ENCODE measurements at places on chromosomes 5 and 9.
A peak's percentile ranks its signal among the peaks of the same experiment; 100 is the strongest.

- DNase-seq: no peak
Observed at GRCh38 chr9:129224618-129225489, 46.8 kb upstream of the IER5L start.

GRCh38 chr9:91949946-91950664 lies at the start of gene ROR2:
TSS of gene ROR2 (minus strand) at chr9:91950228.
- DNase-seq: no peak

DNA sequence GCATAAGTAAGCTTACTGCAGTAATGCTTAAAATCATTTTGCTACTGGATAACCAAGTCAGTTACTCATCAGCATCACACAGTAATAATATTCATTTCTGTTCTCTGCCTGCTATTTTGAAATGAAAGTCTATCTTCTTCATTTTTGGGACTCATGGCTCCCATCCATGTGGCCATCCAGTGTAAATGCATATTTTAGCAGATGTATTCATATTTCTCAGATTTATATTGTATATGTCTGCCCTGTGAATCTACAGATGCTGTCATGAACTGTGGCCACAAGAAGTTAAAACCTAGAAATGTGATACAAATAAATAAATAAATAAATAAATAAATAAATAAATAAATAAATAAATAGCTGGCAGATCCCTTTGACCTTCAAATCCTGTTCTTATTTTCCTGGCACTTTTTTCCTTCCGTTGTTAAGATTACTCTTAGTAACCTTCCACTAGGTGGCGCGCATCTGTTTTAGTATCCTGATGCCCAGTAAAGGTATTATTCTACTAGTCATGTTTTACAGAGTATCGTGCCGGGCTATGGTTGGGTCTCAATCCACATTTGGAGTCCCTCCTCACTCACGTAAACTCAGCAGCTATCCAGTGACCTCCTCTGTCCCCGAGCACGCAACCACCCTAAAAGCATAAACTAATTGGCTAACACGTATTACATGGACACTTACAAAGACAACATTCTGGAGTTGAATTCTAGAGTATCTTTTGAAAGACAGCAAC lies 79.2 kb upstream of the IL7R start:
- DNase-seq: peak; percentile 44

- DNase-seq: no peak
Observed at GRCh38 chr9:132575811-132576210, 6.6 kb upstream of the BARHL1 start.

DNA sequence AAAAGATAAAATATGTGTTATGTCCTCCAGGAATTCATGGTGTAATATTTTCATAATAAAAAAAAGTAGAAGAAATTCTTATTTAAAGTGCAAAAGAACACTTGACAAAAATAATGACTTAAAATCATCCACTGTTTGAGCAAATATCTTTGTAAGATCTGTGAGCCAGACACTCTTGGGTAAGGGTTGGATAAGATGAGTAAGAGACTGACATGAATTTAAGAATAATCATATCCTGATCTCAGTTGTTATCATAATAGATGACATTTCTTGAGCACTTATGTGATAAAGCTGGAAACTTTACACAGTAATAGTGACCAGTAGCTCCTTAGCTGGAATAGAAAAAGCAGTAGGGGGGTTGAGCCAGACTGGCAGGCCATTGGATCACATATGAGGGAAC lies 40.0 kb upstream of the ADRB2 start:
- no peak for DNase-seq

DNA sequence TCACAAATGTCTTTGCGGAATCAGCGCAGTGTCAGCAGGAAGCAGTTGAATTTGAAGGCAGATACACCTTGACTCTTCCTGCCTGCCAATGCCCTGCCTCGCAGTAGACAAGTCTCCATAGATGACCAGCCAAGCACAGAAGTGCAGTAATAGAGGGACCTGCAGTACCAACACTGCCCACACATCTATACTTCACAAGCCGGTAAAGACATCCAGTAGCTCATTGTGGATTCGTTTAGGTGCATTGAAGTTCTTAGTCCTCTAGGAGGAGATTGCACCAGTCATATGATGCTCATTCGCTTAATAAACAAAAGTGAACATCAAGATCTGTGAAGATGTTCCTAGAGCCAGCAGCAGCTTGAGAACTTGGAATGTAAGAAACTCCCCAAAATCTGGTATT lies 7.1 kb upstream of the IFNA2 start:
- DNase-seq: no peak

DNA sequence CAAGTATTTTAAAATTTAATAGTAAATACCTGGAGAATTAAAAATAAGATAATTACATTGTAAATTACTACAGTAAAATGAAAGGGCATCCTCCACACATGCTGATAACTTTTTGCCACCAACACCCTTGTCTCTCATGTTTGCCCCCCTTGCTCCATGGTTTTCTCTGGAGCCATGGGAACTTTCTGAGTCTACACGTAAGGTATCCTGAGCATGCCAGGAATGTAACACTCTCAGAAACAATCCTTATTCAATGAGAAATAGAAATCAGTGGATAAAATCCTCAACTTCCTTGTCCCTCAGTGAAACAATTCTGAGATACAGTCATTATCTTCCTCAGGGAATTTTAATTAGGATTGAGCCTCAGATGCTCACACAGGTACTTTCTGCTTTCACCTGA lies 108.9 kb downstream of the IZUMO3 start:
- DNase-seq: no peak

DNA sequence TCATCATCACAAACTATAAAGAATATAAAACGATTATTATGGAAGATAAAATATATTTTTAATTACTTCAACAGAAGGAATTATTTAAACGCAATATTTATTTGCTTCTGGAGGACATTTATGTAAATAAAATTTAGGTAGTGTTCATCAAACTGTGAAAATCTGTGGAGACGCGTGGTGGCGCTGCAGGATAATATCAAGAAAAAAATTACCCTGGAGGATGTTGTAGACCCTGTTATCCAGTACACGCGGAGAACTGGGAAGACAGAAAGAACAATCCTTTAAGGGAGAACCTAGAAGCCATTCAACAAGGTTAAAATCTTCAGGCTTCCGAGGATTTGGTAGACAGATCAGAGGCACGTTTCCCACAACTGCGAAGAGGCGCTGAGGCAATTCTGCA lies at the start of gene PCDHB12:
Gene PCDHB12, plus strand, starts transcription at position 242 of the 400 bp plus-strand sequence. CDS start 189 bp downstream, outside the sequence.
- DNase-seq: no peak

DNA sequence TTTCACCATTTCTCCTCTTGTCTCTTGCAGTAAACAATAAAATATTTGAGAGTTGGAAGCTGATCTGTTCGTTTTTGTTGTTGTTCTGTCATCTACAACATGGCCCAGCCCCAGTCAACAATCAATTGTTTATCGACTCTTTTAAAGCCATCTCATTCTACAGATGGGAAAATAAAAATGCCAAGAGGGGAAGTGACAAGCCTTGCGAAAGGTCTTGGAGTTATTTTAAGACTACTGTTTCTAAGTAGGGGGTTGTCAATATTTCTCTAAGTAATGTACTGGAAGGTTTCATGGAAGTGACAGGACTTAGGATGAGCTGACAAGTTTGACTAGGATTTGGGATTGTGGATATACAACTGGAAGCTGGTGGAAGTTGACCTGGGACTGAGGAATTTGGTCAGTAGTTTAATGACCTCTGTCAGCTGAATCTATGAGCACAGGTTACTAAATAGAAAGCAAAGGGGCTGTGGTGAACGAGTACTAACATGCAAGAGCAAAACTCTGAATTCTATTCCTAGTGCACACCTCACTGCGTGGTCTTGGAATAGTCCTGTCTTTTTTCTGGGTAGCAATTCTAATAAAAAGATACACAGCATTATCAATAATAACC lies 57.5 kb upstream of the ADRB2 start:
- DNase-seq: no peak

DNA sequence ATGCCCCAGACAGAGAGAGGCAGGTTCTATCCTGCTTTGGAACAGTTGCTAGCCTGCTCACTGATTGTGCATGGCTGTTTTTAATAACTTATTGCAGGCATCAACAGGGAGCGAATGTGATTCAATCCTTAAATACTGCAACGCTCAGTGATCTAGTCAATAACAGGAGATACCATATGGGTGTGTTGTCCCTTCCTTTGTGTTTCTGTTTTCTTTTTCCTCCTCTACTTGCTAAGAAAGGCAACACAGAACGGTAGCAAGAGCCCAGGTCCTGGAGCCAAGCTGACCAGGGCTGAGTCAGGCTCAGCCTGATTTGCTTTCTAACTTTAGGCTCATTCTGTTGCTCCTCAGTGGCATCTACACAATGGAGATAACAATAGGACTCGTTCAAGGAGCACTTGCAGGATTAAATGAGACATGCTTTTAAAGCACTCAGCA lies 98.6 kb upstream of the EQTN start:
- DNase-seq: no peak

DNA sequence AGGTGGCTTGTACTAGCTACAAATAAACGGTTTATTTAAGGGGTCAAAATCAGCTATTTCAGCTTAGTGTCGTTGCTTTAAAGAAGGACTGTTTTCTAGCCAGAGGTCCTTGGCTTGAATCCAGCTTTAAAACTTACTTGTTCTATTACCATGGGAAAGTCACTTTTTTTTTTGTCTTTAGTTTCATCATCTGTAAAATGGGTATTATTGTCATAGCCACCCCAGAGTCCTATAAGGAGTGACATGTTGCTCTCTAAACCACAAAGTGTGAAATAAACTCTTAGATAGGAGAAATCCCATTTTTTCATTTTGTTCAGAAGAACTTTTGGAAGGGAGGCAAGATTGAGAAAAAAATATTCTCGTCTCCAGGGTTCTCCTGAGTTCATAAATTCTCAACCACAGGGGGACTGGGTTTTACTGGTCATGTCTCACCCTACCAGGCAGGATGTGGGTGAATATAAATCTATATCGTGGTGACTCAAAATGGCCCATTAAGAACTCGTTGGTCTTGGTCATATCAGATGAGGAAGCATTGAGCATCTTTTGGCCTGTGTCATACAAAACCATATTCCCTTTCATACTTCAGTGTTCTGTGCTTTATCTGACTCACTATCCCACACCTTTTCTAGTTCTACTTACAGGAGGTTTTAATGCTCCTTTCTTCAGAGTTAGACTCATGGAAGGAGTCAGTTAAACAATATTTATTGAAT lies 202.7 kb upstream of the NR3C1 start:
- no peak for DNase-seq

DNA sequence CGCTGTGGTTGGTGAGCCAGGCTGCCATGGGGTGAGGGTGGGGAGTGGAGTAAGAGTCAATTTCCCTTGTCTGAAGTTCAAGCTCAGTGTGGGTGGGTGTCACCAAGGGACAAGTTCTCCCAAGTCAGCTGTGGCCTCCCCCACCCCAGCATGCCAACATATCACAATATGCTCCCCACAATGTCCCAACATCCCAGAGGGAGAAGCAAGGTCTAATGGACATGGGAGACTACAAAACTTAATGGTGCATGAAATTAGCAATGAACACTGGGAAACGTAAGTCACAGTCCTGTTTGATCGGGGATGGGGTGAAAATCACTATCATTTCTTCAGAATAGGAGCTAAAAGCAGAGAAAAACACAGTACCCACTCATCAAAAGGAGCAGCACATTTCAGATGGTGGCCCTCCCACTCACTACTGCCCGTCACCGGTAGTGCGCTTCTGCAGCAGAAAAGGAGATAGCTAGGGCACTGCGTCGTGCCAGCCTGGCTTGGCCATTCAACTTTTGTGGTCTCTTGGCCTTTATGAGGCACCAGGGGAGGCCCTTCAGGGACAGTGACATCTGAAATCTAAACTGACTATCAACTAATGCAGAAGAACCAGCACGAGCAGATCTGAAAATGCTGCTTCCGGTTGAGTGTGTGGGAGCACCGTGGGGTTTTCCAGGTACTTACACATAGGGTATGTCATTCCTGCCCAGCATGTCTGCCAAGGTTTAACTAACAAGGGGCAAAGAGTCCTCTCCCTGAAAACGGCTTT lies 20.5 kb upstream of the NDFIP1 start:
- no peak for DNase-seq

DNA sequence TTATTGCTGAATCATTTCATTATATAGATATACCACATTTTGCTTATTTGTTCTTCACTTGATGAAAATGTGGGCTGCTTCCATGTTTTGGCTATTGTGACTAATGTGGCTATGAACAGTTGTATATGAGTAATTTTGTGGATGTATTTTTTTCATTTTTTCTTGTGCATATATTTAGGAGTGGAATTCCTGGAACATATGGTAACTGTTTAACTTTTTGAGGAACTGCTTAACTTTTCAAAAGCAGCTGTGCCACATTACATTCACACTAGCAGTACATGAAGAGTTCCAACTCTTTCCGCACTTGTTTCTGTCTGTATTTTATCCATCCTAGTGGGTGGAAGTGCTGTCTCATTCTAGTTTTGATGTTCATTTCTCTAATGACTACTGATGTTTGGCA lies 67.8 kb downstream of the JAK2 start:
- DNase-seq: no peak

GRCh38 chr5:58498340-58498942 lies 7.2 kb downstream of the GAPT start:
- DNase-seq: no peak

GRCh38 chr9:77475641-77476473 lies 172.3 kb downstream of the GNA14 start:
- DNase-seq: peak; percentile 4

DNA sequence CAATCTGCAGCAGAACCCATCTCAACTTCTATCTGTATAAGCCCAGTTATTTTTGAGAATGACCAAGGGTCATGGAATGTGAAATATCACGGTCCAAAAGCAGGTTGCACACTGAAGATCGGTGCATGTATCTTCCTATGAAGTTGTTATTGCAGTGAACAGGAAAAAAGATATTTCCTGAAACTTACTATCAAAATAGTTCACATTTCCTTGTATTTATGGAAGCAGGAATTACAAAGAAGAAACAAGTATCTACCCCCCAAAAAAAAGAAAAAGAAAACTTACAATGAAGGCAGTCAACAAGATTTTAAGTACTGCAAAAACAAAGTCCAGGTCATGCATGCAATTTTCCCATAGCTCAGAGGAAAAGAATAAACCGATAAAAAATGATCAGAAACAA lies 70.0 kb downstream of the MPDZ start:
- DNase-seq: no peak

Data from effector memory CD4-positive, alpha-beta T cell (primary cell).